NCI-H187 treated with DMSO at 0.1 percent for 48 hours (cell line): ENCODE measurements at places on chromosomes 7 and 10.

DNA sequence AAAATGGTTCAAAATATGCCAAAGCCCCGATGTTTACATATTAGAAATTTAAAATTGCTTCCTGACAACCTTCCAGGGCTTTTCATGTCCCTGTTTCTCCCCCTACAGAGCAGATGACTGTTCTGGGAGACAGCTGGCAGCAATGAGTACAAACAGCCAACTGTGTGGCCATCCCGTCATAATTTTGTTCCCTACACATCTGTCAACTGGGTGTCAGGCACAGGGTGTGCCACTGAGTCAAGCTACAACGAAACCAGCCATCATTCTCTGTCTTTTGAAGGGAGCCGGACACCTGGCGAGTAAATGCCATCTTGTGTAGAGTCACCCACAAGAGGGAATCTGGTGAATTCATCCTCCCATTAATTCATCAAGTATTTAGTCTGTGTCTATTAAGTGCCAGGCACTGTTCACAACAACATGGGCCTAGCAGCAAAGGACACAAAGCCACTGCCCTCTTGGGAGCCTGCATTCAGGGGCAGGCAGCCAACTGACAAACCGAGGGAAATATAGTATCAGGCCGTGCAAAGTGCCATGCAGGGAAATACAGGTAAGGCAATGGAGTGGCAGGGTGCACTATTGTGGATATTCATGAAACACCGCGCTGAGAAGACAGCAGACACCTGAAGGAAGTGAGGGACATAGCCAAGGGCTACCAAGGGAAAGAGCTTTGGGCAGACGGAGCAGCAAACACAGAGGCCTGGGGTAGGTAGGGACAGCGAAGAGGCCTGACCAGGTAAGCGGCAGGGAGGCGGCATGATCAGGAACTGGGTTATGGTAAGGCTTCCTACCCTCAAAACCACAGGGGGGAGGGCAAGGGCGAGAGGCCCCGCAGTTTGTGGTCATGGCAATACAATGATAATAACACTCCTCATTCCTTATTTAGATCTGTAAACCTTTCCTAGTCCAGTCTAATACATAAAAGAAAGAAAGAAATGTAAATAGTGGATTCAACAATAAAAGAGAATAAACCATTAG, 213.6 kb downstream of the FAM107B start:
- no peak for DNase-seq

DNA sequence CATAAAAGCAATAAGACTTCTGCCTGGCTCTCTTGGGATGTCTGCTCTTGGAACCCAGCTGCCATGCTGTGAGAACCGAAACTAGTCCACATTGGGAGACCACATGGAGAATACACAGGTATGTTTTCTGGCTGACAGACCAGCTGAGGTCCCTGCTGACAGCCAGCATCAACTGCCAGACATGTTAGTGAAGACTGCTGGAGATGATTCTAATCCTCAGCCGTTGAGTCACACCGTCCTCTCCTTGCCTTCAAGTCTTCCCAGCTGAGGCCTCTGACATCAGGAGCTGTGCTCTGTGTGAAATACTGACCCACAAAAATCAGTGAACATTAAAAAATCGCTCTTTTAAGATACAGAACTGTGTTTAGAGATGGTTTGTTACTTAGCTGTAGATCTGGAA, 36.9 kb upstream of the AGR2 start:
- no peak for DNase-seq

DNA sequence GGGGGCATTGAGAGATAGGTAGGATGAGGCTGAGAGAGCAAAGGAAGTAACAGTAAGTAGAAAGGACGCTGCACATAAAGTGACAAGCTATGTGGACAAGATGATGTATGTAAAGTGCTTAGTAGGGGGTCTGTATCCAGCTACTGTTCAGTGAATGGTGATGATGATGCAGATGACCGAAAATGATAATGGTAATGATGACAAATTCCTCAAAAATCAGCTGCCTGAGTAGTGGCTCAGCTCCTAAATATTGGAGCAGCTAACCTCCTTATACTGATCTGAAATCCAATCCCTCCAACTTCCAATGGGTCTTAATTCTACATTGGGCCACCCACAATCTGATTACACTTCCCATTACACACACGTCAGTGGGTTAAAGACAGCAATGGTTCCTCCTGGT, 27.1 kb upstream of the KCNMA1 start:
- DNase-seq: no peak

DNA sequence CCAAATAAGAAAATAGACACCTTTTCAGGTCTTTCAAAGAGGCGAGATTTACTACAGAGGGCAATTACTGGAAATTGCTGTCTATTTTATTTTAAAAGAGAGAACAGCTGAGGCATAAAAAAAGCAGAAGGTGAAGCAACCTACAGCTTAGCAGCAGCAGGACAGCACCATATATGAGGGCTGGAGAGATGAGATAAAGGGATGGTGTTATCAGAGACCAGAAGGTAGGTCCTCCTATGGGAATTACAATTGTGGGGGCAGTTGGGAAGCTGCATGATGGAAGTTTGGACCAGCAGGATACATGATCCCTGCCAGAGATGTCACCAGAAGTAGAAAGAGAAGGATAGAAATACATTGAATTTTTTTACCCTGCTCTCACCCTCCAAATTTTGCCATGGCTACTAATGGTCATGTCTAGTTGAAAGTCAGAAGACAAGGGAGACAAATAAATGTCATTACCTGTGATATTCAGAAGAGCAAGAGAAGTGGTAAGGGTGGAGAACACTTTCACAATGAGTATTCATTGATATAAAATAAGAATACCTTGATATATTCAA, 77.2 kb upstream of the CALCR start:
- DNase-seq: no peak

DNA sequence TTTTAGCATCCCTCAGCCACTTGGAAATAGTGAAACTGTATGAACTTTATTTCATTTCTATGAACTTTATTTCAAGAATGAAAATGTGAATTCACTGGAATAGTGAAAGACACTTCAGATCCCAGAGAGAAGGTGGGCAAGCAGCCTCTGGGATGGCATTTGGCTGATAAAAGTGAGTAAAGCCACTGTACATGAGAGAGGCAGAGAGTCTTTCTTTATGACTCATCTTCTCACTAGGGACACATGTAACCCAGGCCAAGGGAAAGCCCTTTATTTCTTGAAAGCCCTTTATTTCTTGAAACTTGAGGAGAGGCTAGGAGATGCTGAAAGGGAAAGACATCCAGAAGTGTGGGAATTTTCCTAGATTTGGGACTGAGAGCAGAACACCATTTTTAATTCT, 148.9 kb upstream of the SMIM30 start:
- no peak for DNase-seq

GRCh38 chr10:121900443-121901174, 27.2 kb downstream of the ATE1 start:
- peak; percentile 6 for DNase-seq

GRCh38 chr10:13346283-13347042, 1.6 kb downstream of the SEPHS1 start:
- no peak for DNase-seq

DNA sequence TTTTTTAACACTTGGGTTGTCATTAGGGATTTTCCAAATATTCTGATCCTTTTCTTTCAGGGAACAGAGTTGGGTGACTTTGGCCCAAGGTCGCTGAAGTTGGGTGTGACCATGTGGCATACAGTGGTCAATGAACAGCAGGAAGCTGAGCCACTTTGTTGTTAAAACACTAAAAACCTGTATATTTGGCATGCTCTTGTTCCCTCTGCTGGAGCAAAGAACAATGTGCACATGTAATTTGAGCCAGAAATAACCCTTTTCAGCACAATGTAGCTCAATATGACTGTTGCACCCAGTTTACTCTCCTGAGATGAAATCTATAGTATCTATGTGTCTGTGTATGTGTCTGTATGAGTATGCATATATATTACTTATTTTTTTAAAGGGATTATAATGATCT, 74.9 kb downstream of the ADCYAP1R1 start:
- DNase-seq: no peak

- no peak for DNase-seq
These were observed 429.2 kb downstream of the SDK1 start for GRCh38 chr7:3730276-3730675.

DNA sequence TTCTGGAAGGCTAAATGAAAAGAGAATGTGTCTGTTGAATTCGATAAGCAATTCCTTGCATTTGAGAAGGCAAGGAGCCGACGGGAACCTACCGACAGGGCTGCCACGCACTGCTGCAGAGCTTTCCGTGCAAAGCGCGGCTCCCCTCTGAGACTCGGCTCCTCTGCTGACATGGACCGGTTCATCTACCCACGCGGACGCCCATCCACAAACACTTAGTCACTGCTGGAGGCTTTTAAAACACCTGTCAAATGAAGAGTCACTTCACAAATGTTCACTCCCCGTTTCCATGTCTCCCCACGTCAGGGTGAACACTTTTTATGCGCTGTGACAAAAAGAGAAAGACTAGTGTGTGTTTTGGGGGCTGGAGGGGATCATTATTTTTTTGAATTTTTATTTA, 32.0 kb downstream of the AMZ1 start:
- DNase-seq: peak; percentile 77

DNA sequence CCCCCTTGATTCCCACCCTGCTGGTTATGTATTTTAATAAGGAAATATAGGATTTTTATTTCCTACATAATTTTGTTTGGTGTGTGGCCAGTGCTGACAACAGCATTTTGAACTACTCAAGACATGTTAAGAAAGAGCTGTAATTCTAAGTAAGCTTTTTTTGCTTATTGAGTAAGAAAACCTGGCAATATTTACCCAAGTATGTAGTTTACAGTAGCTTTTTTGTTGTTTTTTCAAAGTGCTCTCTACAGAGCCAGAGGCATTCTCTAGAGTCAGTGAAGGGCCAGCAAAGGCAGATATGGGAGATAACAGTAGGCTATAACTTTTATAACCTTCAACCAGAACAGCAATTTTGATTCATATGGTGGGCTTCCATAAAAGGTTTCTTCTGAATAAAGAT, 63.2 kb upstream of the TMEM168 start:
- DNase-seq: no peak
